ENCODE measurements at places on chromosomes 4 and X.

- DNase-seq, result no peak
Observed at GRCh38 chr4:36930562-36931111, 313.9 kb upstream of the NWD2 start.

DNA sequence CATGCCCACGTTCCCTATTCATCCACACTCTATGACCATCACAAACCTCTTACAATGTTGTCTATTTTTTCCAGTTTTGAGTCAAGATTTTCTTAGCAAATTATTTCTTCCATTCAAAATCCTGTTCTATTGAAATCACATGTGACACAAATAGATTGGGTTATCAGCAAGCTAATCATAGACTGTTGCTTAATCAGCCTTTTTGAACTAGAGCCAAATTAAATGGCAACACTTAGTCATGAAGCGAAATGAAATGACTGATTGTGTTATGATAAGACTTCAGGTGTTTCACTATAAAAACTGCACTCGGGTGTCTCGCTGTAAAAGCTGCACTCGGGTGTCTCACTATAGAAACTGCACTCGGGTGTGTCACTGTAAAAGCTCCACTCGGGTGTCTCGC is 890.0 kb upstream of the FRG1 start:
- DNase-seq, result no peak

GRCh38 chr4:83371936-83372335 is 37.3 kb upstream of the HPSE start:
- DNase-seq, result no peak

- no peak for DNase-seq
Observed at GRCh38 chr4:25233194-25233593, 639 bp upstream of the PI4K2B start.

- DNase-seq, result no peak
Observed at GRCh38 chr4:18138076-18138665, 116.6 kb upstream of the LCORL start.

DNA sequence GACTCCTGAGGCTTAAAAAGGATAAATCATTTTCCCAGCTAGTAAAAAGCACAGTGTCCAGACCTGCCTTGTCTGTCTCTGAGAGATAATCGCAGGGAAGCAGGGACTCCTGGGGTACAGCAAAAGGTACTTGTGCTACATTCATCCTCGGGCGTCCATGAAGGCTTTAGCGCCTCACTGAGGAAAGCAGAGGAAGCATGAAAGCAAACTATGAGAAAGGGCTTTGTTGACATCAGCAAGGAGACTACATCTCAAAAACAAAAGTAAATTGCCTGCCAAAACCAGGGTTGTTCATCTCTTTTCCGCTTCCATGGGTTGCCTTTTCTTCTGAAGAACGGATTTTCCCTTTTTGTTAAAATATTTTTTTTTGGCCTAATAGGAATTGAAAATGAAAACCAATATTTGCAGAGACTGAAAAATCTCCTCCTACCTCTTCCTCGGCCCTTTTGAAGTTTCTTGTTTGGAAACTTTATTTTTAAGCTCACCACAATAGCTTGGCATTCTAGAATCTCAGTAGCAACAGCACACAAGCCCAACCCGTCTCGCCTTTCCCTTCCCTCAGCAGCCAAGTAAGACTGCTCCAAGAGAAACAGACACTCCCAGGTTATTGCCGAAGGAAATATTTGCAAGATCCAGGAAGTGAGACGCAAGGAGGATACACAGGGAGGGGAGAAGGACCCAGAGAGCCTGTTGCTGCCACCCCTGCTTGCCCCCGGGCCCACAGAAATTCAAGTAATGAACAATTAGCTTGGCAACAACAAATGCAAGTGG is 148.3 kb upstream of the DGKK start:
- no peak for DNase-seq

DNA sequence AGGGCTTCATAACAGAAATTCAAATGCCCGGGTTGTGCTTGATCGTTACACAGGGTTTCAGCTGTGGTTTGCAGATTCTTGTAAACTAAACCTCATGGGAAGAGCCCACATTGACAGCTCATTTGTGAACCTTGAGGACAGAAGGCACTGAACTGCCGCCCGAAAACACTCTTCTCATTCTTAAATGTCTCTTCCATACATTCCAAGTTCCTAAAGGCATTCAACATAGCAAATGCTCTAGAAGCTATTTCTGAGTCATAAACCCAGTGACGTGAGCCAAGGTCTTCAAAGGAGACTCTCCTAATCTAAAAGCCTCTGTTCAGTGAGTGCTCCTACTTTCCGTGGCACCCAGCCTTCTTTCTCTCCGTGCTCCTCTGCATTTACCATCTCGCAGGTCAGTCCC is 737.8 kb upstream of the FRG1 start:
- DNase-seq, result no peak

DNA sequence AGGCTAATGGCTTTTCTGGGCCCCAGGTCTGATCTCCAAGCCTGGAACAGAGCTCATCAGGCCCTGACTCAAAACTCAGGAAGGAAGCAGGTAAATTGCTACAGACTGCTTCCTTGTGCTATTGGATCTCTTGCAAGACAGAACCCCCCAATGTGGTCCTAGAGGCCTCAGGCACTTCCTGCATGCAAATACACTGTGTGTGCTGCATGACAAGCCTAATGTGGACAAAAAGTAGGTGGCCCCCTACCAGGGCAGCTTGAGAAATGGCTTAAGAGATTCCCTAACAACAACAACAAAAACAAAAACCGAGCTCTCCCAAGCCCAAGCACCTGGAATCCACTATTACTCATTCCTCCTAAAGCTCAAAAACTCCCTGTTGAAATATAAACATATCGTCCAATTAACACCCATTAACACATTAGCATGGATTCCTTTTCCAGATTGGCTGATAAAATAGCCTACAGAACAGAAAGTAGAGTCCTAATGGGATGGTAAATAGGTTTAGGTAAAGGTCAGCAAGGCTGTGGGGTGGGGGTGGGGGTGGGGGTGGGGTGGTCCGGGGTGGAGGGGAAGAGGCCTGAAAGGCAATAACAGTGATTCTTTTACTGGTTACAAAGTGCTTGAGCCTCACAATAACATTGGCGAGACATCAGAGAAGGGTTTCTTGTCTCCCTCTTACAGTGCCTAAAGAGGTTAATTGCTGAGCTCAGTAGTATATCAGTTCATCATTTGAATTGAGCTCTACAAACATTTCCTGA is 24.1 kb upstream of the FGF16 start:
- DNase-seq, result no peak

- DNase-seq, result no peak
Observed at GRCh38 chr4:176794651-176795050, 1.9 kb upstream of the VEGFC start.

Data from stimulated activated CD4-positive, alpha-beta T cell treated with anti-CD3 and anti-CD28 coated beads, Interleukin-1b, Interleukin-23, amount 100 ng/mL, for 1 hour (primary cell).